Left kidney (tissue), 8 donors: ENCODE measurements at places on chromosomes 13 and 19.

GRCh38 chr19:16561382-16561781 is 10.8 kb downstream of the SLC35E1 start:
- DNase-seq, result no peak

GRCh38 chr13:85564598-85564997 is 234.6 kb downstream of the SLITRK6 start:
- DNase-seq, result no peak

- DNase-seq, result no peak
These were observed 83.5 kb upstream of the ARGLU1 start for GRCh38 chr13:106651442-106651841.

- no peak for DNase-seq
These were observed 7.6 kb upstream of the ERFL start for GRCh38 chr19:41935760-41936415.

GRCh38 chr13:35993686-35994085 is 137.5 kb downstream of the DCLK1 start:
- DNase-seq, result no peak

DNA sequence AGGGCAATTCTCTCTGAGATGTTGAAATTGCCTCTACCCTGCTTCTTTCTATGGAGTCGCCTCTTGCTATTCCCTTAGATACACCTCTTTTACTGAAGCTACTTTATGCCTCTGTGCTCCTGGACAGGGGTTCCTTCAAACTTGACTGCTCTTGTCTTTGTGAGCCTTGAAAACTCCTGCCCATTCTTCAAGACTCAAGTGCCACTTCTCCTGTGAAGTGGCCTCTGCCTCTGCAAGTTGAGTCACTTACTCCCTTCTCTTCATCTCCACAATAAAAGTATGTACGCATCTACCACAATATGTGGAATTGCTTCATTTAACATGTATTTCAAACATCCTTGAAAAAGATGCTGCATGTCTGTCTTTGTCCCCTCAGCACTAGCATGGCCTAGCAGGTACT is 66.0 kb upstream of the TPP2 start:
- no peak for DNase-seq

DNA sequence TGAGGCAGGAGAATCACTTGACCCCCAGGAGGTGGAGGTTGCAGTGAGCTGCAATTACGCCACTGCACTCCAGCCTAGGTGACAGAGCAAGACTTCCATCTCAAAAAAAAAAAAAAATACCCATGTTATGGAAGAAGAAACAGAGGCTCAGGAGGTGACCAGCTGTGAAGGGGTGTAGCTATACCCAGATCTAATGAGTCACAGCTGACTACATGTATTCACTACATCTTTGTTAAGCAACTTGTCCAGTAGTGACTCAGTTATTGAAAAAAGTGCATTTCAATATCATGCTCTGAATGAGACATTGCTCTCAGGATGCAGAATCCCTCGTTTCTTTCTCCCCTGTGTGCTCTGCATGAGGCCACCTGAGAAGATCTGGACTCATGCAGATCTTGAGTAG is 16.1 kb upstream of the SPART start:
- DNase-seq, result no peak

DNA sequence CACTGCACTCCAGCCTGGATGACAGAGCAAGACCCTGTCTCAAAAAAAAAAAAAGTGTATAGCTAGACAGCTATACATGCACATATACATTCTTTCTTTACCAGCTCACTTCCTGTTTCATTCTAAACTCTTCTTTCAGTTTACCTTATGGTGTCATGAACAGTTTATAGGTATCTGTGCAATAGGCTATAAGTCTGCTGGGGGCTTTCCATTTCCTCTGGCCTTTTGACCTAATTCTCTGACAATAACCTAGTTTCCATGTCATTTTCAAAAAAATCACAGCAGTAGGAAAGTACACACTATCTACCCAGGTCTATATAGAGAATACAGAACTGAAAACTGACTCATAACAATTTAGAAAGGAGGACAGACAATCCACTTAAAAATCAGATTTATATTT is 24.4 kb upstream of the URAD start:
- DNase-seq, result no peak

DNA sequence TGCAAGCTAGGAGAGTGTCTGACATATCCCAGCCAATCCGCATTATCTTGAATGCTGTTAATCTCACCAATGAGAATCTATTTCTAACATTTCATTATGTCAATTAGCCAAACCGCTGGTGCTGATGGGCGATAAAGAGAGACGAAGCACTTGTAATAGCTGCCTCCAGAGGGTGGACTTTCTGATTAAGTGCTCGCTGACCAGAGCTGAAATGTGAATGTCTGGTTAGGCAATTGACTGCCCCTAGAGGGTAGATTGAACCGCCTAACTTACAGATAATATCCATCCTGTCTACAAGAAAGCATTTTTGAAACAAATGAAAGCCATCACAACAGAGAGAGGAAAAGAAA is 552 bp upstream of the GRWD1 start:
- no peak for DNase-seq

GRCh38 chr13:112735791-112736190 is 46.0 kb downstream of the ATP11A start:
- DNase-seq, result no peak

GRCh38 chr13:112752711-112753541 is 63.1 kb downstream of the ATP11A start:
- DNase-seq, result no peak

- DNase-seq, result peak; percentile 79
These were observed 53.4 kb downstream of the TSSK6 start for GRCh38 chr19:19461671-19462622.

- no peak for DNase-seq
These were observed 29.5 kb upstream of the SACS start for GRCh38 chr13:23462815-23463559.

- DNase-seq, result no peak
These were observed 378.5 kb downstream of the FGF9 start for GRCh38 chr13:22049384-22049783.

DNA sequence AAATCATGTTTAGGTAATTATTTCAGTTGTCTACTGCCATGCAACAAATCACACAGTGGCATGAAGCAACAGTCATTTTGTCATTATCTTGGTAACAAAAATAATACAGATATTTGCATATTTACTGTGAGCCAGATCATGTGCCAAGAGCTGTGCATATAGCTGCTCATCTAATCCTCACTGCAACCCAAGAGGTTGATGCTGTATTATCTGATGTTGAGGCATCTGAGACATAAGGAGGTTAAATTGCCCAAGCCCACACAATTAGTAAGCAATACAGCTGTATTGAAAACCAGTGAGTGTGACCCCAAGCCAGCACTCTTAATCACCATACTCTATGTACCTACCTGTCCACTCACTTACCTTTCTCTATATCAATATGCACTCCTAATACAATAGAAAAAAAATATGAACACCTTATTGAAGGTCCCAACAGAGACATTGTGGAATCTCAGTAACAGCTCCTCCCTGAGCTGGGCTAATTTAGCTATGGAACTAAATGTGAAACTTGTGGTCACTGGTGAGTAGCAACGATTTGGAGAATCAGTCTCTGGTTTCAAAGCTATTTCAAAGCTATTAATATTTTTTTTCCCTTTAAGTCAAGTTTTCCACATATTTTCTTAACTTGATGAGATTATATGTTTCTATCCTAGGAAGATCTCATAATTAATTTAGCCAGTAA is 185.2 kb downstream of the KLF12 start:
- DNase-seq, result no peak

DNA sequence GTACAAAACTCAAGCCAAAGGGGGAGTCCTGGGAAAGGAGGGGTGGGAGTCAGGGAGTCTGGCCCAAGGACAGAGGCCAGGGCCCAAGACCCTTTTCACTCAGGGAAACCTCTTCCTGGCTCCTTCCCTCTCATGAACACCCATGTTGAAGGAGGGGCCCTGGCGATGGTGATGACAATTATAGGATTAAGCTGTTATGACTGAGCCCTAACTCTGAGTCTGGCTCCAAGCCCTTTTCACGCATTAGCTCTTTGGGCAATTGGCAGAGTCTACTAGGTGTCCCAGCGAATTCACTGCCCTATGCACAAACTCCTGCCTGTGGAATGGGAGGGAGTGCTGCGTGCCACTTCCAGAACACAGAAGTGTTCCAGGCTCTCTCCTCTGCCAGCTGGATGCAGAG is 20.7 kb downstream of the ZNF575 start:
- DNase-seq, result no peak

DNA sequence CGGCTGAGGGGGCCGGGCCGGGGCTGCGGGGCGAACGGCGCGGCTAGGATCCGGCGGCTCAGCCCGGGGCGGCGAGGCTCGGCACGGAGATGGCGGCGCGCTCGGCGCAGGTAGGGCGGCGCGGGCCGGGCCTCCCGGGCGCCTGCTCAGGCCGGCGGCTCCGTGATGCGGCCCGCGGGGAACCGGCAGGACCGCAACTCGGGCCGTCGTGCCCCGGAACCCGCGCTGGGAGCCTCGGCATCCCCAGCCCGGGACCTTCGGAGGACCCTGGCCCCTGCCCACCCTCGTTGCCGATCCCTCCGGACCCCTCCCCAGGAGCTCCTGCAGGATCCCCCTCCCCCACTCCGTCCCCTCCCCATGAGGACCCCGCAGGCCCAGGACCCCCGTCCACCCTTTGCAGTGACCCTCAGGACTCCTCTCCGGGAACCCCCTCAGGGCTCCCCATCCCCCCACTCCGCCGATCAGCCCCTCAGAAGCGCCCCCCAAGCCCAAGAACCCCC is 304 bp downstream of the EVI5L start:
- no peak for DNase-seq

GRCh38 chr13:44879452-44880058 is 109.7 kb downstream of the NUFIP1 start:
- no peak for DNase-seq

DNA sequence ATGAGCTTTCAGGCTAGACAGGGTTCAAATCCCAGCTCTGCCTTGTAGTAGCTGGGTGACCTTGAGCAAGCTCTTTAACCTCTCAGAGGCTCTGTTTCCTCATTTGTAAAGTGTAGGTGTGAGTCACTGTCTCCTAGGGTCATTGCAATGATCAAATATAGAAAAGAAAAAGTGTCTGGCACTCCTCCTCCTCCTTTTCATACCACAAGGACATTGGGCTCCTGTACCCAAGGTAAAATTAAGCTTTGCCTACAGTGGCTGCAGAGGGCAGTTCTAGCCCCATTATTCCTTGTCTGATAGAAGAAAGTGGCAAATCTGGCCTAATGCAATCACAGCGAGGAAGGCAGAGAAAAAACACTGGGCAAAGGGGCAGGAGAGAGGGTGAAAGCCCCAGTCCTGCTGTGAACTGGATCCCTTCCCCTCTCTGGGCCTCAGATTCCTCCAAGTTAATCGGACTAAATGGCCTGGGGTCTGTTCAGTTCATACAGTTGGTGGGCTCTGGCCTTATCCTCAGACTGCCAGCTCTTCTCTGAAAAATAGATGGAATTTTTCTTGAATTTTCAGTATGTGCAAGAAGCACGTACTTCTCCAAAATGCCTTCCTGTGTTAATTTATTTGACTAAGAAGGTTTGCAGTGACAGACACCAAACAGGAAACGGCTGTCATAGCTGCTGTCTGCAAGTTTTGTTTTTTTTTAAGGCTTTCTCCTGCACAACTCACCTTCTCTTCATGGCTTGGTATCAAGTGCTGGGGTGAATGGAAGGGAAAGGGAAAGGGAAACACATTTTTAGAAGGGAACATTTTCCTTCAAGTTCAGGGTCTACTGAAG is 35.3 kb downstream of the RGCC start:
- no peak for DNase-seq

GRCh38 chr13:78520425-78520824 is 82.9 kb downstream of the POU4F1 start:
- DNase-seq, result no peak

- peak; percentile 68 for DNase-seq
These were observed 1.2 kb downstream of the TBC1D4 start for GRCh38 chr13:75480671-75481175.

- DNase-seq, result no peak
These were observed 8.3 kb downstream of the LCP1 start for GRCh38 chr13:46173656-46174055.

- no peak for DNase-seq
These were observed 158.7 kb downstream of the IRS2 start for GRCh38 chr13:109627649-109628048.

- DNase-seq, result no peak
These were observed 3.1 kb downstream of the XRCC1 start for GRCh38 chr19:43572171-43572588.

DNA sequence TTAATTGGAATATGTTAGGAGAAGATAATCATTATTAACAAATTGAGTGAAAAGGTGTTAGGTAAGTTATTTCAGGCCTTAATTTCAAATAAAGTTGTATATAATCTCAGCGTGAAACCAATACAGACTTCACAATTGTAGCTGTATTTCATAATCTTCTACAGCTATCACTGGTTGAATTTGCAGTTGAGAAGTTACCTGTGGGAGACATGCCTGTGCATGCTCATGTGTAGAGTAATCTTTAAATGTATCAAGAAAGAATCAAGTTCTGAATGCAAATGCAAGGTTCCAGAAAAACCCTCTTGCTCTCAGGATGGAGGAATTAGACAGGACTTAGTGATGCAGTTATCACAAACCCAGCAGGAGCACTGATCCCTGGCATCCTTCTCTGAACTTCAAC is 938.4 kb upstream of the SLC10A2 start:
- no peak for DNase-seq

DNA sequence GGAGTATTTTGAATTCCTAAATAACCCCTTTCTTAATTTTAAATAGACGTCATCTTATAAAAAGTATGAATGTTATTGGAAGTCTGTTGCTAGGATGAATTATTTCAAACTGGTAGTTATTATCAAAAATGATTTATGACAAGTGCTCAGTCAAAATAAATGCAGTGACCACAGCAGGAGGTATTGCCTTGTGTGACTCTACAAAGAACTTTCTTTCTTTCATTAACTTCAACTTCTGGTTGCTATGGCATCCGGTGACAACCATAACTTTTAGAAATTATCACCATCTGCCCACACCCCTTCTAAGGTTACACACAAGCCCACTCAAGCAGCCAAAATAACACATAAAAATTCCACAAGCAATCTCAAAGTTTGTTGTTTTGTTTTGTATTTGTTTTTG is 189.9 kb downstream of the DACH1 start:
- DNase-seq, result peak; percentile 60

- DNase-seq, result no peak
These were observed 369.7 kb downstream of the COG6 start for GRCh38 chr13:40024967-40025714.

DNA sequence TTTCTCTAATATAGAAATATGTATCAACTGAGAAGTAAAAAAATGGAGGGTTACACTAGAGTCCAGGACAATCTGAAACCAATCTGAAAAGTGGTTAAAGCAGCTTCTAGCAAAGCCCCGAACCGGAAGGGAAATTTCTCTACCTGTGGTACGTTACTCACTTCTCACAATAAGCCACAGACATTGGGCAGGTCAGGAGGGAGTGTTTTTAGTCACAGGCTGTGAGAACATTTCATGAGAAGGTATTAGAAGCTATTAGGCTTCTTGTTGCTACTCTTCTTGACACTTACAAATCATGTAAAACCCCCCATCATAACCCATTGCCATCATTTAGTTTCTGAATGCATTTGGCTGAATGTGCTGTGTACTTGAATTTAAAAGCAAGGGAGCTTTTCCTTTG is 120.9 kb downstream of the NUFIP1 start:
- DNase-seq, result no peak

- DNase-seq, result no peak
These were observed 208.9 kb downstream of the DNAJC15 start for GRCh38 chr13:43232144-43232872.
